ENCODE measurements at places on chromosomes 16 and 17.

DNA sequence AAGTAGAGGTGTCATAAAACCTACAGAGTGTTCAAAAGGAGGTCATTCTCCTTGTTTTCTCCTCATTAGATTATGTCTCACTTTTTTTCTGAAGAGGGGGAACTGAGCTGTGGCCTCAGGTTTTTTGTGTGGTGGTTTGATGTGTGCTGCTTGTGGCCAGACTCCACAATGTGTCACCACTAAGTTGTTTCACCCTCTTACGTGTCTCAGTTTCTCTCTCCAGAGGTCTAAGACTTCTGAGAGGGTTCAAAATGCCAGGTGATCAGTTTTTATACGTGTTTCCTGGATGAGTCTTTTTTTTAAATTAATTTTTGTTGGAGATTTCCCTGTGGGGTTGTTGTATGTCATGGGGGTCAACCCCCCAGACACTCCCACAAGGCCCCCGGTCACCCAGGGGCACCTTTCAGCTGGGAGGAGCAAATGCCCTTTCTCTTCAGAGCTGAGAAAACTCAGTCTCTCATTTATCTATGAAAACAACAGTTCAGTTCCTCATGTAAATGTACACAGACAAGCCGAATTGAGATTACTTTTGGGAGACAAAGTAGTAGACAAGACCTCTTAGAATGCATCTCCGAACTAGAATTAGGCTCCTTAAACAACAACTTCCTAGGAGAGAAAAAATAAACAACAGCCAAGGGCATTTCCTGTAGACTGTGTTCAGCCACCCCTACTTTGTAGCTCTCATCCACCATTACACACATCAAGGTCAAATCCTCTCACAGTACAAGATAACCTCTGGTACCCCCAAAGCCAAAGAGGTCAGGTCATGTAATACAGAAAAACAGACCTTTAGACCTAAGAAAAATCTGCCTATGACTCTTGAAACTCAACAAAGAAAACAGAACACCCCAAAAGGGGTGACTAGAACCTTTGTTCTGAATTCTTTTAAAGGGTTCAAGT is 23.9 kb upstream of the TMEM98 start:
- DNase-seq: no peak

DNA sequence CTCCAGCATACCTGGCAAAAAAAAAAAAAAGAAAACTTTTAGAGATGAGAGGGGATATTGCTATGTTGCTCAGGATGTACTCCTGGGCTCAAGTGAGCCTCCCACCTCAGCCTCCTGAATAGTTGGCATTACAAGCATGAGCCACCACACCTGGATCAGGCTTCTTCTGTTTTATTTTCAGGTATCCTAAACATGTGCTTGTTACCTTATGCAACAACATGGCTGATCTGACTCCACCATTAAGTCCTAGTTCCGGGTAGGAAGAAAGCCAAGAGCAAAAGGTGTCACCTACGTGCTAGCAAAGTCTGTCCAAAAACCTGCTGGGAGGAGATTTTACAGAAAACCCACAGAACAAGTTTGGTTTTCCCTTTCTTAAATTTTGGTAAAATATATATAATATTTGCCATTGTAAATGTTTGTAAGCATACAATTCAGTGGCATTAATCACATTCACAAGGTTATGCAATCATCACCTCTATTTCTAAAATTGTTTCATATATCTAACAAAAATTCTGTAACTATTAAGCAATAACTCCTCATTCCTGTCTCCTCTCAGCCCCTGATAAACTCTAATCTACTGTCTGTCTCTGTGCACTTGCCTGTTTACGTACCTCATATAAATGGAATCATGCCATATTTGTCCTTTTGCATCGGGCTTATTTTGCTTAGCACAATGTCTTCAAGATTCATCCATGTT is 9.1 kb upstream of the CACNG3 start:
- DNase-seq: no peak

GRCh38 chr17:78993241-78993956 is 13.7 kb upstream of the LGALS3BP start:
- no peak for DNase-seq

GRCh38 chr17:80946449-80946848 is 45.2 kb upstream of the CHMP6 start:
- no peak for DNase-seq

DNA sequence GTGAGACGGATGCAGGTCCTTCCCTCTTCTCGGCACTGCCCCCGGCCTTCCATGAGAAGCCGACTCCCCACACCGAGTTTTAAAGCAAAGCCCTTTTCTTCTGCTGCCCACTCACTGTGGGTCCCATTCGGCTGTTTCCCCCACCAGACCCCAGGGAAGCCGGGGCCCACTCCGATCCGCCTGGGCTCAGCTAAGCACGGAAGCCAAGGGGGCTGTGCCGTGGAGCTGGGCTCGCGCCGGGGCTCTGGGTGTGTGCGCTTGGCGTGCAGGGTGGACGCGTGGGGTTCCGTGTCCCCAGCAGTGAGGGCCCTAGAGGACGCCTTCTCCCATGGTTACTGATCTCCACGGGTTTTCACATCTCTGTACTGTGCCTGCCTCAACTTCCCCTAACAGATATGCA is 68.5 kb downstream of the KLHDC4 start:
- no peak for DNase-seq

DNA sequence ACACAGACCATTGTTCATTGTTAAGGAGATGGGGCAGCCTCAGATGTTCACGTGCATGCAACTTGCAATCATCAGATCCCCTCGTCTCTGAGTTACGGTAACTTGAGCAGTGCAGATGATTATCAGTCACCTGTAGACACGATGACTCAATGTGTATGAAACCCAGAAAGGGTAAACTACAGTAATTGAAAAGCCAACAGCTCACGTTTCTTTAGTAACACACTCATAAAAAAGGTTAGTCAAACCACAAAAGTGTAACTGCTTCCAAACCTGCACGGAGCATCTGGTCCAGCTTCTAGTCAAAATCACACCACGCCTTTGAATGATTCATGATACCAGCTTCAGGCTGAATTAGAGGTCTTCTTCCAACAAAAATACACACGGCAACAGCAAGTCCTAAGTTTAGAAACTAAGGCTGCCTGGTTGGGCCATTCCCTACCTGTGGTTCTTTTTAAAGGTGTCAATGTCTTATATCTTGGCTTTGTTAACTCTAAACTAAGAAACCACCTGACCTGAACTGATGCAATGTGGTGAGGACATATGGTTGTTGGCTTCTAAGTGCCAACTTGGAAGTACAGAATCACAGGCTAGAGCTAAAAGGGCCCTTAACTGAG is 32.3 kb downstream of the GRB7 start:
- DNase-seq: peak; percentile 37

DNA sequence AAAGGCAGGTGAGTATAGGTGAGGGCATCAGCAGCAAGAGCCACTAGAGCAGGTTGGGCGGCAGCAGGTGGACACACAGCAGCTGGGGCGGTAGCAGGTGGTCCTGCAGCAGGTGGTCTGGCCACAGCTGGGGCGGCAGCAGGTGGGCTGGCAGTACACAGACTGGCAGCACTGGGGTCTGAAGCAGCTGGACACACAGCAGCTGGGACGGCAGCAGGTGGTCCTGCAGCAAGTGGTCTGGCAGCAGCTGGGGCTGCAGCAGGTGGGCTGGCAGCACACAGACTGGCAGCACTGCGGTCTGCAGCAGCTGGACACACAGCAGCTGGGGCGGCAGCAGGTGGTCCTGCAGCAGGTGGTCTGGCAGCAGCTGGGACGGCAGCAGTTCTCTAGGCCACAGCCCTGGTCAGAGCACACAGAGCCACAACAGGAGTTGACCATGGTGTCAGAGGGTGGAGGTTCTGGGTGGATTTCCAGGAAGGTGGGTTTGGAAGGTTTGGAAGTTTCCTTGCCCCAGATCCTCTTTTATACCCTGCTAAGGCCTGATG is at the start of gene KRTAP4-2:
Gene KRTAP4-2, minus strand, starts transcription at position 495 of the 545 bp plus-strand sequence. Its CDS starts 57 bp downstream, at position 438.
- no peak for DNase-seq

GRCh38 chr16:50942143-50942542 is 200.3 kb downstream of the CYLD start:
- DNase-seq: no peak

GRCh38 chr17:33838281-33838680 is 416.8 kb upstream of the CCL2 start:
- no peak for DNase-seq

DNA sequence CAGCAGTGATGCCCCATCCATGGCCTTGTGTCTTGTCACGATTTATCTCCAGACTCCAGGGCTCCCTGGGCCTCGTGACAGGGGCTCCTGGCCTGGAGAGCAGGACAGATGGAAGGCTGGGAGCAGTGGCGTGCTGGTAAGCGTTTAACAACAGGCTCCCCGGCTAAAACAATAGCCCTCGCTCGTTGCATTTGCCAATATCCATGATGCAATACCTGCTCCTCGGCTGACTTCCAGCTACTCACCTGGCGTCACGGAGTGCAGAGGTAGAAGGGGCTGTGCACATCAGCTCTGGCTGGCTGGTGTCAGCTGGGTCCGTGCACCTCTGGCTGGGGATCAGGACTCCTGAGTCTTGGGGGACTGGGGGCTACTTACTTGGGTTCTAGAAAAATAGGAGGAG is 1.5 kb upstream of the BICDL2 start:
- no peak for DNase-seq

DNA sequence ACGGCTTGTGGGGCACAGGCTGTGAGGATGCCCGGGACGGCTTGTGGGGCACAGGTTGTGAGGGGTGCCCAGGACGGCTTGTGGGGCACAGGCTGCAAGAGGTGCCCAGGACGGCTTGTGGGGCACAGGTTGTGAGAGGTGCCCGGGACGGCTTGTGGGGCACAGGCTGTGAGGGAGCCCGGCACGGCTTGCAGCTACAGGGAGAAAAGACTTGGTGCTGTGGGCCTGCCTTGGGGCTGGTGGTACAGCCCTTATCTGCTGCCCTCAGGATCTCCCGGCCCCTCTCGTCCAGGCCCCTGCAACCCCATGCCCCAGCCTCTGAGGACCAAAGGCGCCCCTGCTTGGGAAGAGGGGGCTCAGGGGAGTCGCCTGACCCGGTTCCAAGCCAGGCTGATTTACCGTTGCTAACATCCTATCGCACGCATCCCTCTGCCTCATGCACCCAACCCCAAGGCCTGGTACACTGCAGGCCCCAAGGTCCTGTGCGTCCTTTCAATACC is 5.0 kb upstream of the HBM start:
- DNase-seq: no peak

- no peak for DNase-seq
Measured at GRCh38 chr17:42850954-42851353, at the start of gene AOC3. Gene AOC3 (plus strand): TSS chr17:42851199. CDS start chr17:42851344, 145 bp downstream.

- no peak for DNase-seq
Measured at GRCh38 chr17:76593959-76594358, 8.3 kb upstream of the ST6GALNAC2 start.

- DNase-seq: no peak
Measured at GRCh38 chr17:37088913-37089312, 140.2 kb downstream of the AATF start.

DNA sequence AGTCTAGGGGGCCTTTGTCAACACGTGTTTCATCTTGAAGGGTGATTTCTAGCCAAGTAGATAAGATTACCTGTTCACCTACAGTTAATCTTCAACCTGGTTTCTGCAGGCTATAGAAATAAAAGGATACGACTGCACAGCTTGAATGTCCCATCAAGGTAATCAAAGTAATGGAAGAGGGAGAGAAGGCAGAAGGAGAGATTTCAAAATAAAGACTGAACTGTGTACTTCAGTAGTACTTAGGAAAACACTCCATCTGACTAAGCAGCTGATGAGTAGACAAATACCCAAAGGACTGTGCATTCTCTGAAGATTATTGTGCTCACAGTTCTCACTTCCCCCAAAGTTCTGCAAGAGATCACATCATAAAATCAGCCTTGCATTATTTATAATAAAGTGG is 5.8 kb upstream of the RFFL start:
- no peak for DNase-seq

DNA sequence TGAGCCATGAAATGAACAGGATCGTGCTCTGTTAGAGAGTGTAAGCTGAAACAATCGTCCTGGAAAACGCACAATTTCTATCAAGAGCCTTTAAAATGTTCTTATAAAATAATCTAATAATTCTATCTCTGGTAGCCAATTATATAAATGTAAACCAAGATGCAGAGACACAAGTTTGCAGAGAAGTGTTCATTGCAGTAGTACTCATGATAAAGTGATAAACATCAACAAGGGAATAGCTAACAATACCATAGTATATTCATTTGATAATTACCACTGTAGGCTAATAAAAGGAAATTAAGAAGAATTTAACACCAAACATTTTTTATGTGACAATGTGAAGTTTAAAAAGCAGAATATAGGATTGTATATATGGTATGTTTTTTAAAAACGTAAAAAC is 12.4 kb downstream of the NACA2 start:
- no peak for DNase-seq

GRCh38 chr17:27542841-27543463 is 86.7 kb downstream of the KSR1 start:
- no peak for DNase-seq

GRCh38 chr16:12575288-12575687 is 228.4 kb downstream of the CPPED1 start:
- no peak for DNase-seq

DNA sequence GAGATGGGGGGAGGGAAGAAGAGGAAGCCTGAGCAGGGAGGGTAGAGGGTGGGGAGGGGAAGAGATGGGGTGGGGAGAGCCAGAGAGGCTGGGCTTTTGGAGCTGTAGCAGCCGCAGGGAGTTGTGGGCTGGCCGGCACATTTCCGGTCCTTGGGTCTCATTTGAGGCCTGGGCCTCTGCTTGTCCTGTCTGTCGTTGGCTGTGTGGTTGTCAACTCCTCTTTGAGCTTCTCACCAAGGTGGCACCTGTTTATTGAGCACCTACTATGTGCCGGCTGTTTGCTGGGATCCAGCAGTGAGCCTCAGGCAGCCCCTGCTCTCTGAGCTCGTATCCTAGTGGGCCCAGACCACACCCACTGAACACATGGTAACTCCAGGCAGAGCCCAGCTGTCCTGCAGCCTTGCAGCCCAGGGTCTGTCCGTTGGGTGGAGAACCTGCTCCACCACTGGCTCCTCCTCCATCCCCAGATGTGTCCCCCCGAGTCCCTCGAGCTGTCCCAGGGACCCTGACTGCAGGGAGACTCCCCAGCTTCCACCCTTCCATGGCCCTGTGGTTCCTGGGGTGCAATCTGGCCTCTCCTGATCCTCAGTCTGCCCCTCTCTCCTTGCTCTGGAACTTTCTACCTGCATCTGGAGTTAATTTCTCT is 164.9 kb downstream of the IRF8 start:
- no peak for DNase-seq

DNA sequence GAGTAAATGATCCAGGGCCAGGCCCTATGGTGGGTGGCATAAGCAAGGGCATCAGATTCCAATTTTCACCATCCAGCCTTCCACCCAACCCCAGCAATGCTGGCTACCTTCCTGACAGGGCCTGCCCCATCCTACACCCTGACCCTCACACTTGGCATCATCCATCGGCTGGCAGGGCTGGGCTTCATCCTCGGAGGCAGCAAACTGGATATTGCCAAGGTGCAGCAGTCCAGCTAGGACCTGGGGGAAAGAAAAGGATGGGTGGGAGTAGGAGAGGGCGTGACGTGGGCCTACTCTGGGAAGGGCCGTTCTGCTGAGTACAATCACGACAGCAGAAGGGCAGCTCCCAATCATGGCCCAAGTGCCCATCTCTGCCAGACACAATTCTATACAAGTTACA is 23.5 kb downstream of the MYO19 start:
- DNase-seq: no peak
